NCI-H748 treated with DMSO at 0.1 percent for 48 hours (cell line): ENCODE measurements at places on chromosomes 3 and 15.

DNA sequence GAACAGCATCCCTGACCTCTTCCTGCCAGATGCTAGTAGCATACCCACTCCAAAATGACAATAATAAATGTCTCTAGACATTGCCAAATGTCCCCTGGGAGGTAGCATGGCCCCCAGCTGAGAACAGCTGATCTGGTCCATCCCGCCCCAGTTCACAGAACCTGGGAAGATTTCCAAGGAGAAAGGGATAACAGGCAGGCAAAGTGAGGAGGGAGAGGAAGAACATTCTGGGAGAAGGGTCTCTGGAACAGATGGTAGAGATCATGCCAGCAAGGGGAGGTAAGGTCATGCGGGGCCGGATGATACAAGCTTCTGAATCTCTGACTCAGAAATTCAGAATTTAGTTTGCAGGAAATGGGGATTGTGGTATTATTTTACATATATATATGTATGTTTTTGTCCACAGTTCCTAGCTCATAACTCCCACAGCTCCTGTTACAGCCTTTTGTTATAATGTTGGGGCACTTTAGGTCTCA, 192.7 kb downstream of the SUCLG2 start:
- DNase-seq, result no peak

- DNase-seq, result peak; percentile 47
Observed at GRCh38 chr3:149535333-149535685, 60.8 kb downstream of the TM4SF4 start.

DNA sequence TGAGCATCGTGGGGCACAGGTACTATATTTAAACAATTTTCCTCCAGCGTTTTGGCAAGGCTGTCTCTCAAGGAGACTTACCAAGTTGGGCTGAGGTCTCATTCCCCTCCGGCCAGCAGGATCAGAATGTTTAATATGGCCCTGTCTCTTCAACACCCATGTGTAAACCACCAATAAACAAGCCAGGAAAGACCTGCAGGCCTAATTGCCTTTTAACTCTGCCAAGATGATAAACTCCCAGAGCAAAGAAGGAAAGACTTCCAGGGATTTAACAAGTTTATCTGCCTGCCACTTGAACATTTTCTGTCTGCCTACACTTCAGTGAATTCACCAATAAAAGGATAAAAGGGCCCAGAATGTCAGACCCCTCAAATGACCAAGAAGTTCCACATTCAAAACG, 130.3 kb upstream of the WNT5A start:
- DNase-seq, result no peak

DNA sequence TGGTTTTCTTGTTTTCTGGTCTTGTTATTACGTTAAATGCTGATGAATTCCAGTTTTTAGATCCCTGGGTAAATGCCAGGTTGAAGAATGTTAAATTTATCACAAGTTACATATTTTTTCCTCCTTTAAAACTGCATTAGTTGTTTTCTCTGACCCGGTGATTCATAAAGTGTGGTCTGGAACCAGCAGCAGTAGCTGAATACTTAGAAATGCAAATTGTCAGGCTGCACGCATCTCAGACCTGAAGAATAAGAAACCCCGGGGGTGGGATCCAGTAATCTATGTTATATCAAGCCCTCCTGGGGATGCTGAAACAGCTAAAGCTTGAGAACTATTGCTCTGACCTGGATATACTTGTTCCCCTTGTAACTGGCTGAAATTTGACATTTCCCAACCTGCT, 69.1 kb downstream of the PEX5L start:
- no peak for DNase-seq

- DNase-seq, result no peak
Observed at GRCh38 chr15:88489321-88489720, 21.8 kb downstream of the MRPS11 start.

DNA sequence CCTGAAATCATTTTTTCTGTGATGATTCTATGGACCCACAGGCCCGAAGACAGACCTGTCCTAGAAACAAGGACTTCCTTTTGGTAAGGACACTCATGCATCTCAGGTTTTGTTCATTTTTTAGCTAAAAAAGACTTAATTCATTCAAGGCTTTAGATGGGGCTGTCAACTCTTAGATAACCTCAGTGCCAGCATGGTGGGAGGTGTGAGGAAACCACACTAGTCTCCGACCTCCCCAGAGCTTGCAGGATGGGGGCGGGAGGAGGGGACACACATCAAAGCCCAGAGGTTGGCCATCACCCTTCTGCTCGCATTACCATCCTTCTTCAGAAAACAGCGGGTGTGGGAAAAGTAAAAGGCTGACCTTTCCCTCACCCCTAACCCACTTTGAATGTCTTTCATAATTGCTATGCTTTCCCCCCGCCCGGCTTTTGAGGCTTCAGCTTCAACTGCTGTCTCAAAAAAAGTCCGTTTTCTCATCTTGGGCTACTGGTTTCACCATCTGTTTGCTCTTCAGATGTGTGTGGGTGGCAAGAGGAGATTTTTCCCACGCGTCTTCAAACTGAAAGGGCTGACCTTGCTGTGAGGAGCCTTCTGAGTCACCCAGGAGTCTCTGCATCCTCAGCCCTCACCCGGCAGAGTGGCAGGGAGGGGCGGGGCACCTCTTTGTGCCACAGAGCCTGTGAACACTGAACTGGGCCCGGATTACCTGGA, 27.6 kb upstream of the CXCR6 start:
- no peak for DNase-seq

DNA sequence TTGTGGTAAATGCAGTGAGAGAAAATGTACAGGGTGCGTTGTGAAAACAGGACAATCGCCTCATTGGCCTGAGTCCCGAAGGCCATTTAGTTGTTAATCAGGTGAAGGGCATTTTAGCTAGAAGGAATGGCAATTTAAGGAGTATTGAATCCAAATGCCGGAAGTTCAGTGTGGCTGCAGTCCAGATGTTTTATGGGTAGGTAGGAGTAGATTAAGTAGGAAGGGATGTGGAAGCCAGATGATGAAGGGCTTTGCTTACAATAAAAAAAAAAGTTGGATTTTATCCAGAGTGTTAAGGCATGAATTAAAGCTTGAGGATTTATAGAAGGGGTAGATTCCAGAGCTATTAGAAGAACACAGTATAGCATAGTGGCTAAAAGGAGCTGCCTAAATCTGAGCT, 572.7 kb downstream of the NLGN1 start:
- DNase-seq, result no peak

- no peak for DNase-seq
Observed at GRCh38 chr15:95875121-95875643, 455.3 kb upstream of the NR2F2 start.

DNA sequence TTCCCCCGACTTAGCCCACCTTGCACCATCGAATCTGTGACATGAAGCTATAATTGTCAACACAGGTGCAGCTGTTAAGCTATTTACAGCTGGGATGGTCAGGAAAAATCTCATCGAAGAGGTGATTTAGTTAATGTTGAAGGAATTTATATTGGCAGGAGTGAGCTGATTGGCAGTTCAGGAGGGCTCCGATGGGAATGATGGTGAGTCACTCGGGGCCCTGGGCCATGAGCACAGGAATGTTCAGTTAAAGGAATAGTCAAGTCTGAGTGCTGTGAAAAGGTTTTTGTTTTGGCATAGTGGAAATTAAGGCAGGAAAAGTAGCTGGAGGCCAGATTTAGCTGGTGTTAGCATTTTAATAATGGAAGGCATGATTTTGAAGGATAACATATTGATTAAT, 95.7 kb downstream of the OXSM start:
- no peak for DNase-seq

- DNase-seq, result no peak
Observed at GRCh38 chr3:108046247-108046646, 44.6 kb downstream of the CD47 start.

GRCh38 chr3:194732617-194733016, 46.9 kb downstream of the FAM43A start:
- no peak for DNase-seq
